ENCODE measurements at places on chromosomes 4 and X. TPM values are rescaled to one million over a fixed set of nuclear protein-coding genes. Genes with fewer than 3 reads are reported as not detected.

- DNase-seq, result no peak
These were observed 84.6 kb upstream of the TNIP3 start for GRCh38 chr4:121248747-121249146.

- no peak for DNase-seq
These were observed 213.1 kb upstream of the MID1 start for GRCh38 chrX:10833299-10834169.

DNA sequence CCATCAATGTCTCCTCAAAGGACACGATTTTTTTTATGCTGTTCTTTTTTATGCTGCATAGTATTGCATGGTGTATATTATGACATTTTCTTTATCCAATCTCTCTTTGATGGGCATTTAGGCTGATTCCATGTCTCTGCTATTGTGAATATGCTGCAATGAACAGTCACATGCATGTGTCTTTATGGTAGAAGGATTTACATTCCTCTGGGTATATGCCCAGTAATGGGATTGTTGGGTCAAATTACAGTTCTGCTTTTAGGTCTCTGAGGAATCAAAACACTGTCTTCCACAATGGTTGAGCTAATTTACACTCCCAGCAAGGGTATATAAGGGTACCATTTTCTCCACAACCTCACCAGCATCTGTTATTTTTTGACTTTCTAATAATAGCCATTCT is 113.9 kb downstream of the GRIA3 start:
- no peak for DNase-seq

P2RY8 gene
- polyA plus RNA-seq, result not detected

MAGEC2 gene
- not detected for polyA plus RNA-seq

FAAH2 gene
- 0.53 TPM for polyA plus RNA-seq

GABRA4 gene
- 1.9 TPM for polyA plus RNA-seq

XK gene
- polyA plus RNA-seq, result 0.11 TPM

DNA sequence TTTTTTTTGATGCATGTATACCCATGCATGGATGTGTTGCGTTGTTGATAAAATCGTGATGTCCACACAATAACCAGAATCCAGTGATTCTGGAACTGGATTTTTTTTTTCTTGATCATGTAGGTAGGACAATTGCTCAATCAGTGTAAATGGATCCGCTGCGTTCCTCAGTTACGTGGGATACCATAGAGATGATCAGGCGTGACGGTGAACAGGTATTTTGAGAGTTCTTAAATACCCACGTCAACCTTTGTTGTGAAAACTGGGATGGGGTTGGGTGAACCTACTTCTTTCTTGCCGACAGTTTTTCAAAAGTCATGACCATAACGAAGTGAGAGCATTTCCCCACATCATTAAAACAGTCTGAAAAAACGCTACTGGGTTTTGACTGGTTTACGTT is 913 bp upstream of the SMIM10L2A start:
- DNase-seq, result no peak

PRDM5 gene
- polyA plus RNA-seq, result 12.3 TPM

DNA sequence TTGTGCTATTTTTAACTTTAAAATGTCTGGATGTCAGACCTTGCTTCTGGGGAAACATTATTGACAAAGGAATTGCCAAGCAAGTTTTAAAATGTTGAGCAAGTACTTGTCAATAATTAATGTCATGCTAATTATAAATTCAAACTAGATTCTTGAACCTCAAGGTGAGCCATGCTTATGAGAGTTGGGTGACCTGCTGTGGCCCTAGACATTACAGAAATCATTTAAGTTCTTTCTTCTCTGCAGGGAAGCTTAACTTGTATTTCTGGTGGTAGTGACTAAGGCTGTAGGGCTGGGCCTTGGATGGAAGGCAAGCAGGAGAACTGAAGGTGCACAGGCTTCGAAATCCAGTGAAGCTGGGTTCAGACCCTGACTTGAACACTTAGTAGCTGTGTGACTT is 14.8 kb upstream of the UCHL1 start:
- no peak for DNase-seq

DNA sequence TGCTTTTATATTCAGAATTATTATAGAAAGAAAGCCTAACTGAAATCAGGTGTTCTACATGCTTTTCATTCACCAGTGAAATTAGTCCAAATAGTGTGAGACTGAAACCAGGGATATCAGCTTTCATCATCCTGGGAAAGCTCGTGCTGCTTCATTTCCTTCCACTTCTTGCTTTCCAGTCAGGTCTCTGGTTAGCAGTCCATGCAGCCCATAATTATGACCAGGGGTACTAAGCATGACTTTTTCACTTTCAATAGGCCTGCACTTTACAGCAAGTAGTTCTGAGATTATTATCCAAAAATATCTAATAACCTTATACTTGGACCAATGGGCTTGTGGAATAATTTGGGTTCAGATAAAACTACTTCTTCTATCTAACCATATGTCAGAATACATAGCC is 673.2 kb upstream of the MAGEB2 start:
- no peak for DNase-seq

DNA sequence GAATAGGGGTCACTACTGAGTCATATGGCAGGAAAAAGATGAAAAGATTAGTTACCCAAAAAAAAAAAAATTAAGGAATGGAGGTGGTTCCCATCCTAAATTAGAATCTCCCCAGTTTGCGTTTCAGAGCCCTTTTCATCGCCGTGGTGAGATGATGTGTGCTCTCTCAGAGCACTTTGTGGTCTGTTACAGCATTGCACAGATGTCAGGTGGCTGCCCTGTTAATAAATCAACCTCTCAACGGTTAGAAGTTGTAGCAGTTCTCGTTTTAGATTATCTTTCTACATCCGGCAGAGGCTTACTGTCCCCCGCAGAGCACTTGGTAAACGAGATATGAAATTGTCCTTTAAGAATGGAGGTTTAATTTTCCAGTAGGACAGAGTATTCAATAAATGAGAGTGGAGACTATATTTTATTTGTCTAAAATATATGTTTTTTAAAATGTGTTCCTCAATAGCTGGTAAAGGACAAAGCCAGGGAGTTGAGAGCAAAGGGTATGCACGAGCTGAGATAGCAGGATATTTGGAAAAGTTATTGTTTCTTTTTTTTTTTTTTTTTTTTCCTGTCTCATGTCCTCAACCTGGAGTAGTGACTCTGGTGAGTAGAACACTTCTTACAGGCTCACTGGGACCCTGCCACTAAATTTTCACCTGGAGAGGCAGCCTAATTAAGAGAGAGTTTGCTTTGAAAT is 26.9 kb downstream of the AFF1 start:
- no peak for DNase-seq

- DNase-seq, result no peak
These were observed 95.5 kb downstream of the CASK start for GRCh38 chrX:41827886-41828285.

GRCh38 chrX:47620303-47620685 is 637 bp upstream of the SYN1 start:
- DNase-seq, result no peak

- no peak for DNase-seq
These were observed 49.7 kb downstream of the SAT1 start for GRCh38 chrX:23832721-23833120.

- DNase-seq, result no peak
These were observed 3.9 kb upstream of the LNX1 start for GRCh38 chr4:53595204-53595603.

- DNase-seq, result no peak
These were observed 98.0 kb upstream of the DCLK2 start for GRCh38 chr4:149980121-149980682.

CXorf49 gene
- not detected for polyA plus RNA-seq

DNA sequence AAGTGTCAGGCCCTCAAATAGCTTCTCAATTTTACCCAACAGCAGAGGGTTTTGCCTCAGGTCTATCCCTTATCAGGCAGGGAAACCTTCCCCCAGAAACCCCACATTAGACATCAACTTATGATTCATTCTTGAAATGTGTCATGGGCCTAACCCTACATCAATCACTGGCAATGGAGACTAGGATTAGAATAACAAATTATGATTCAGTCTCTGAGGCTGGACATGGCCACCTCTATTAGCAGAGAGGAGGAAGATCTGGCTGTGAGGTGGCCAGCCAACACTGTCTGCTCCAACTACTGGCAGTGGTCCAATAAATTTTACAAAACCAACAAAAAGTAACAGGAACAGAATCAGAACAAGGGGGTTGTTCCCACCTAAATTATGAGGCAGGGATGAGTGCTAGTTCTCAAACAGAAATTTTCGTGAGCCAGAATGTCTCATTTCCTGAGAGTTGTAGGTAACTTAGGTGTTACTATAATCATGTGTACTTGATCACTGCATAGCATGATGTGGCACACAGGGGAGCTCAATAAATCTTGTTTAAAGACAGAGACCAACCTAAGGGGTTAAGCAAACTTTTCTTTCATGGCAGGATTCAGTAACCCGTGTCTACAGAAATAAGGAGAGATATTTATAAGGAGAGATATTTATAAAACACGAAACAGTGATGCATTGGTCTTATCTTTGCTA is 126.8 kb downstream of the NFKB1 start:
- peak; percentile 2 for DNase-seq

DNA sequence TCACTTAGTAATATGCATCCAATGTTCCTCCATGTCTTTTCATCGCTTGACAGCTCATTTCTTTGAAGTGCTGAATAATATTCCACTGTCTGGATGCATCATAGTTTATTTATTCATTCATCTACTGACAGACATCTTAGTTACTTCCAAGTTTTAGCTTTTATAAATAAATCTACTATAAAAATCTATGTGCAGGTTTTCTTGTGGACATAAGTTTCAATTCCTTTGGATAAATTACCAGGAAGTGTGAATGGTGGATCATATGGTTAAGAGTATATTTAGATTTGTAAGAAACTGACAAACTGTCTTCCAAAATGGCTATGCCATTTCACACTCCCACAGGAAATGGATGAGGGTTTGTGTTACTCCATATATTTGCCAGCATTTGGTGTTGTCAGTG is 1392.9 kb upstream of the PABPC4L start:
- no peak for DNase-seq

DNA sequence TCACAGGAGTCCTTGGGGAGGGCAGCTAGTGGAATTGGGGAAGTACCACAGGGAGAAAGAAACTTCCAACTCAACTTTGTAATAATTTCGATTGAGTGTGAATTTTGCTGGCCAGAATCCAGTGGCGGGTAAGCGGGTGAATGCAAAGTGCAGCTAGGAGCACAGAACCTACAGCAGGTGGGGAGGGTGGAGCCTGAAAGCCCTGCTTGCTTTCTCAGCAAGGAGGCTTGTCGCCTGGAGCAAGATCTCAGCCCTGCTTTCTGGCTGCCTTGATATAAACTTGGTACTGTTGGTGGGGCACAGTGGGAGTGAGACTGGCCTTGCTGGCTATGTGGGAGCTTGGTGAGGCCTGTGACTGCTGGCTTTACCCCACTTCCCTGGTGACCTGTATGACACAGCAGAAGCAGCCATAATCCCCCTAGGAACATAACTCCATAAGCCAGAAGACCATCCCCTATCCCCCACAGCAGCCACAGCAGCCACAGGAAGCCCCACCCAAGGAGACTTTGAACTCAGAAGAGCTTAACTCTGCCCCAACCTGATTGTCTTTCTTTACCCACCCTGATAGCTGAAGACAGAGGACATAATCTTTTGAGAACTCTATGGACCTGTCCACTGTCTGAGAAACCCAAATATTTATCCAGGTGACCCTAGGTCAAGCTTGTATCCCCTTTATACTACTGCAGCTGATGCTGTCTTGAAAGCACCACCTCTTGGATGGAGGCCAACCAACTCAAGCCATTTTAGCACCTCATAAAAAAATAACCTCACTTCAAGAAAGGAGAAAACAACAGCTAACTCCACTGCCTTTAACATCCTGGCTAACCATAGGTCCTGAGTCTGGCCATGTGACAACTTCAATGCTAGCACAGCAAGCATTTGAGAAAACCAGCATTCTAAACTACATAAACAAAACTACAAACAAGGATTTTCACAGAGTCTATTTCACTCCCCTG is 87.2 kb upstream of the PDE5A start:
- no peak for DNase-seq

SLC49A3 gene
- 0.11 TPM for polyA plus RNA-seq

FHDC1 gene
- polyA plus RNA-seq, result 0.12 TPM

- DNase-seq, result no peak
These were observed 43.8 kb upstream of the NKX1-1 start for GRCh38 chr4:1449833-1450741.

GRCh38 chrX:2538031-2538757 is 37.4 kb upstream of the DHRSX start:
- no peak for DNase-seq

PHEX gene
- polyA plus RNA-seq, result 0.24 TPM

- DNase-seq, result peak; percentile 3
These were observed 822.2 kb downstream of the RPA4 start for GRCh38 chrX:97705936-97706335.

ATP6AP2 gene
- polyA plus RNA-seq, result 379 TPM

DNA sequence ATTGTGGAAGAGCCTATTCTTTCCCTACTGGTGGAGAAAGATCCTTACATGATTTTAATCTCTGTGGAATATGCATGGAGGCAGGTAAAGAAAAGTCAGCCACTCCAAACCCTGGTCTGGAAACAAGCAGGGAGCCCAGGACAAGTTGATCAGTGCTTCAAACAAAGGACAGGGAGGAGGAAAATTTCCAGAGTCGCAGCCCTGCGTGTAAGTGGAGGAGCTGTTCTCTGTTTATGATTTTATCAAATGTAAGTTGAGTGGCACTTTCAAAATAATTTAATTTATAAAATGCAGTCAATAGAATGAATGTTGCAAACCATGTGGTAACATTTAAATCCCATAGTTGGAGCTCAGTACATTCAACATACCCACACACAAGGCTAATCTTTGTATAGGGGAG is 57.0 kb downstream of the SLC34A2 start:
- no peak for DNase-seq

- DNase-seq, result no peak
These were observed 27.0 kb downstream of the ARHGEF9 start for GRCh38 chrX:63758011-63758410.

DNA sequence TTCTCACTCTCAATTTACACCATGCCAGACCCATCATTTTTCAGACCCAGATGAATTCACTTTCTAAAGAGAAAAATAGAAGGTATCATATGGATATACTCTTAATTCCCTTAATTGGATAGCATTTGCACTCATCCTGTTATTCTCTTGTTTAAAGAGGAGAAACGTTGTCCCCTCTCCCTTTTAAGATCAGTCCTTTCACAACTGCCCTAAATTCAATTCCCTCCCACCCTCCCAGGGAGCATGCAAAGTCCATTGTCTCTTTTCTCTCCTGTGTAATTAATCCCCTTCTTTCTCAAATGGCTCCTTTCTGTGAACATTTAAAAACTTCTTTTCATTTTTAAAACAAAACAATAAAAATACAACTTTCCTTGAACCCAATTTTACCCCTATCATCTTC is 124.7 kb upstream of the TLL1 start:
- DNase-seq, result no peak

DNA sequence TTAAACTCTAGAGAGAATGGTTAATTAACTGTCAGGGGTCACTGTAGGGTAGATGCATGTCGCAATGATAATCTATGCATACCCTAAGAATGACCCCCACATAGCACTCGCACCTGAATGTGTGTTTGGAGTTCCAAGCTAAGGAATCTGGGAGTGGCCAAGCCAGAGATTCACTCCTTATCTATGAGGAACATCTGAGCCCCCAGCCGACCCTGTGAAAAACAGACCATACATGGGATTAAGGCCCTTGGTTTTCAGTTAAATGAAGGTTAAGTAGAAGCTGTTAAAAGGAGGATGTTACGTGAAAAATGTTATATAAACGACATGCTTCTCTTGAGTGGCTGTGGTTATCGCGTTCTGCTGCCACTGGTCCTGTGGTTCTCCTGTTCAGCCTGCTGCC is 147.2 kb downstream of the RELL1 start:
- no peak for DNase-seq

Data from AG04450 (cell line).